ENCODE measurements at places on chromosomes 12 and 14.

DNA sequence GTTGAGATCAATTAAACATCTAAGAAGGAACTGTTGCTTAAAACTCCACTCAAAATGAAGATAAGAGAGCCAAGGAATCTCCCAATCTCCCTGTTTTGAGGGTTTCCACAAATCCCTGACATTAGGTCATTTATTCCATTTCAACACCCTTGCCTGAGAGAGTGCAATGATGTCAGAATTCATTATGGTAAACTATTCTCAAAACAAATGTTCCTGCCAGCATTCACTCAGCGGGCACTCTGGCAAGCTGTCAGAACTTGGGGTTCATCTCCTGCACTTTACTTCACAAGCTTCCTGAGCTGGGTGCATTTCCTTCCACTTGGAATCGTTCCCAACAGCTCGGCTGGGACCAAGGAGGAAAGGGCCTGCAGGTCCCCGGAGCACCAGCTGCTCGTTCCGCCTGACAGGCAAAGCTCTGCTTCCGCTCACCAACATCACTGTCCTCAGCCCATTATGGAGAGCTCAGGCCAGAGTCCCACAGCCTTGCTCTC lies 117.8 kb downstream of the TTC7B start:
- no peak for DNase-seq

- DNase-seq = no peak
These were observed 4.5 kb downstream of the DHH start for GRCh38 chr12:49089821-49090773.

- DNase-seq = no peak
These were observed 474.1 kb downstream of the ETNK1 start for GRCh38 chr12:23099104-23099503.

GRCh38 chr12:12440784-12441428 lies 84.0 kb downstream of the BORCS5 start:
- DNase-seq = no peak

GRCh38 chr12:12582193-12582881 lies 19.7 kb upstream of the DUSP16 start:
- DNase-seq = no peak

GRCh38 chr12:124678421-124678893 lies 111.0 kb upstream of the NCOR2 start:
- no peak for DNase-seq

GRCh38 chr14:51534610-51535011 lies 117.1 kb upstream of the FRMD6 start:
- no peak for DNase-seq

DNA sequence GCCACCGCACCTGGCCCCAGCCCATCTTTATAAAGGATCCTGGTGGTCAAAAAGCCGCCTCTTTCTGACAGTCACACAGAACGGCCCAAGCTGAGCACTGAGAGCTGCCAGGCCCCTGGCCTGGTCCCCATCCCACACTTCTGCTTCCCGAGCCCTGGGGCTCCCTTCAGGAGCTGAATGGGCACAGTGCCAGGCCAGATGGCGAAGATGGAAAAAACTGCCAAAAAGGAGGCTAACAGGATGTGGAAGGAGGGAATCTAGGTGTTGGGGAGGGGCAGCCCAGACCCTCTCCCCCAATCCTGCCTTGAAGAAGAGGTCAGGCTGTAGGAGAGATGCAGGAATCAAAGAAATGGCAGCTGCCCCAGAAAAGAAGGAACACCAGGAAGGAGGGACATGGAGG lies 5.0 kb downstream of the LPAR5 start:
- DNase-seq = no peak

DNA sequence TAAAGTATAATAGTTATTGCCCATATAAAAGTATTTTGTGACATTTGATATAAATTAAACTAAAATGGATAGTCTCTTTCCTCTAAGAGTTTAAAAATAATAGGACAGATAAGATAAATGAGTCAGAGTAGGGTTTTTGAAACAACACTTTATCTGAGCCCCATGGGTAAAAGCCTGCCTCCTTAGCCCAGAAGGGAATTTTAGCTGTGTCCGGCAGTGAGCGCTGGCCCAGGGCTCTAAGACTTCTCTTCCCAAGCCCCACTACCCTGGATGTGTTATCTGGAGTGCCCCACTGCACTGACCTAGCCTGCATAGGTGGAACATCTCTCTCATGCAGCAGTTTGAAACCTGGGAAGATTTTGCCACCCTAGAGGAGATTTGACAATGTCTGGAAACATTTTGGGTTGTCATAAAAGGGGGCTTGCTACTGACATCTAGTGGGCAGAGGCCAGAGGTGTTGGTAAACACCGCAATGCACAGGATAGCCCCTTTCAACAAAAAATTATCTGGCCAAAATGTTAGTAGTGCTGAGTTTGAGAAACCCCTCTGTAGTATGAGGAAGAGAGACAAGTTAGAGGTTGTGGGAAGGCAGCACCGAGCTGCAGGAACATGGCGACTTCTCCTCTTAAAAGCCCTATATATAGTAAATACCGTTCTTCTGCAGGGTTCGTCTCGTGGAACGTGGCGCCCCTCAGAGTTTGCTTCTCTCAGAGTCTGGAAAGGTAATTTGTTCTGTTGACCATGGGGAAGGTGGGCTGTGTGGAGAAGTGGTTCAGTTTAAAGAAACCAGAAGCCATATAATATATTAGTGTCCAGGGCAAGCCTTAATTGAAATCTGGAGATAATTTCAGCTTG lies 29.3 kb upstream of the ATF1 start:
- no peak for DNase-seq

DNA sequence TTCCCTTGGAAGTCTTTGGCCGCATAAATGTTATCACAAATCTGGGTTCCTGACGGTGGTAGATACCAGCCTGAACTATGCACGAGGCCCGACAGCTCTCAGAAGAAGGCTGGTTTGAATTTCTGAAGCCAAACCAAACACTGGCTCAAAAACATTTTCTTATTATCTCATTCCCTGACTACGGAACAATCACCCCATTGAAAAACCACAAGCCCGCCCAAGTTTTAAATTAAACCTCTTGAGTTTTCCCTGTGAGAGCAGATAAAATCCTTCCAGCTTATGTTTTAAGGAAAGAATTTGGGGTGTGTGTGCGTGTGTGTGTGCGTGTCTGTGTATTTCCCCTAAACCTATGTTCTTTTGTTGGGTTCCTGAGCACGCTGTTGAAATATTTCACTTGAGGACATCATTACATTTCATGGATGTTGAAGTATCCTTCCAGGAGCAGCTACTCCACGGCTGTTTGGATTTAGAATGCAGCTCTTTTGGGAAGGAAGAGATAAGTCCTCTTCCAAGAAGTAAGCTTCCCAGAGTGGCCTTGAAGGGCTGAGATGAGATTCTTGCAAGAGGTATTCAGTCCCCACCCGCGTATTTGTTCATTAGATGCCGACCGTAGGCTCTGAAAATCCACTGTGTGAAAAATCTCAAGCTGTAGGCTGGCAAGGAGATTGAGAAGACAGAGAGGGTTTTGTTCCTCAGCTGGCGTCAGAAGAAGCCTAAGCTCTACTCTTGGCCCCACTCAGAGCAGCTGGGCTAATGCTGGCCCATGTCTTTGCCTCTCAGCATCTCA lies 131.0 kb upstream of the NCOR2 start:
- DNase-seq = no peak

GRCh38 chr14:100789460-100790417 lies 36.2 kb upstream of the MEG3 start:
- no peak for DNase-seq

- DNase-seq = no peak
These were observed 252.5 kb upstream of the TMPO start for GRCh38 chr12:98262902-98263301.

GRCh38 chr12:117011988-117012805 lies 87.0 kb downstream of the TESC start:
- DNase-seq = no peak

DNA sequence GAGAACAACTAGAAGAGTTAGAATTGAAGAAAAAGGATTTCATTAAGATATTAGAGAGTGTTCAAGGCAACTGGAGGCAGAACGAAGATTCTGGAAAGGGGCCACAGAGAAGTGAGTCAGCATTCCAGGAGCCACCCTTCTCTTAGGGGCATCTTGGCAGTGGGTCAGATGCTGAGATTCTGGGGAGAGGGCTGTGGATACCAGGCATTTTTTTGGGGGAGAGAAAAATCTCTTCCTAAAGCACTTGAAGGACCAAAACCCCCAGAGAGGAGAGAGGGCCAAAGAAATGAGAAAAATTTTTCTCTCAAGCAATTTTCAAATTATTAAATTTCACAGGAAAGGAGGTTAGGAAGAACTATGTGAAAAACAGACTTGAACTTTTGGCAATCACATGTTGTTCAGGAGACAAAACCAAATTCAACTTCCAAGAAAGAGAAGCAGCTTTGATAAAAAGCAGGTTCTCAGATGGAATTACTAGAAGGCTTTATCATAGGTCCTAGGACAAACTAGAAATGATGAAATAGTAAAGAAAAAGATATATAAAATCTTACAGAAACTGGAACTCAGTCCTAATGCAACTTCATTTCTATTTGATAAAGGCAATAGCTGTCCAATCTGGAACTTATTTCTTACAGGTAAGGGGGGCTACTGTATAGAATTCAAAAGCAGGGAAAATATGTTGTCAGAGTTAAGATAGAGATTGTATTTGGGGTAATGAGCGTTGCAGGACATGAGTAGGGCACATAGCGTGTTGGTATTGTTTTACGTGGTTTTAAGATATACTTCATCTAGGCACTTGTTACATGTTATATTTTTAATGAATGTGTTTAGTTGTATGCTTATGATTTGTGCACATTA lies 1.1 kb upstream of the CLEC2D start:
- no peak for DNase-seq

DNA sequence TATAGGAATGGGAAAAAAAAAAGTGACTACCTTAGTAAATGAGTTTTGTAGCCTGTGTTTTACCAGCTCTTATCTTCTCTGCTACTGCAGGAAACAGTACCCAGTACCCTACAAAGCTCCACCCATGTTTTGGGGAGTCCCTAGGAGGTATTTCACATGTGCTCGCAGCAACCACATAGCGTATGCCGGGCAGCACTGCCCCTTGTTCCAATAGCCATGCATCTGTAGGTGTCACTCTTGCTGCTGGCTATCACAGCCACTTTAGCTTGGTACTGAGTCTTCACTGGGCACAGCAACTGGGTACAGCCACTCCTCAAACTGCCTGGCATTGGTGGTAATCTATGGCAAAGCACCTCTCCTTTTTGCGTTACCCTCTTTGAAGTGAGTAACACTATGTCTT lies 2.0 kb upstream of the MDM1 start:
- no peak for DNase-seq
